ENCODE measurements at places on chromosomes 2 and 18.

DNA sequence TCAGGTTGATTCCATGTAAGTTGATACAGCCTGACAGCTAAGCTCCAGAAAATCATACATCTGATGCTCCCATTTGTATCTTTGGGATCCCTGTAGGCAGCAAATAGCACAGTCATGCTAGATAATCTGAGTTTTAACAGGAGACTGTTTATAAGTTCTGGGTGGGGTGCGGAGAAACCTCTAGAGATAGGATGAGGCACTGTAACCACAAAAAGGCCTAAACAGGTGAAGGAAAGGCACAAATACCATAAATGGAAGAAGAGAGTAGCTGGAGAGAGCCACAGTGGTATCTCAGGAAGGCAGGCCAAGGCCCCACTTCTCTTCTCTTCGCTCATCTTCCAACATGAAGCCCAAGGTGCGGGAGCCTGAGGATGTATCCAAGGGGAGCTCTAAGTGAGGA lies 18.1 kb upstream of the B4GALT6 start:
- no peak for DNase-seq

GRCh38 chr2:74461187-74462053 lies 3.2 kb downstream of the WBP1 start:
- no peak for DNase-seq

DNA sequence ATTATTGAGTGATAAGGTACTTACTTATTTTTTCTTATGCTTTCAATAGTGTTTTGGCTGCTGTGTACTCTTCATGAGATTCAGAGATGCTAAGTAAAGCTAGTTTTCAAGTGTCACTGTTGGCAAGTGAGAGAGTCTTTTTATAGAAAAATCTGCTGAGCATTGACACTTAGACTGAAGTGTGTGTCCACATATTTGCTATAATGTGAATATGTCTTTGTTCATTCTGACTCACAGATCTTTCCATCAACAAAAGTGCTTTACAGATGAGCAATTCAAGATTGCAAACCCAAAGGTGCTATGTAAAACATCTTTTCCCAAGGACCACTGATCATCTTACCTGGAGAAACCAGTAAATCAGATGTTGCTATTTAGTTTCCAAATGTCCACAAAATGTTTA lies 410.6 kb upstream of the FIGN start:
- no peak for DNase-seq

- DNase-seq, result no peak
These were observed 360.0 kb upstream of the GALNT5 start for GRCh38 chr2:156897548-156897947.

DNA sequence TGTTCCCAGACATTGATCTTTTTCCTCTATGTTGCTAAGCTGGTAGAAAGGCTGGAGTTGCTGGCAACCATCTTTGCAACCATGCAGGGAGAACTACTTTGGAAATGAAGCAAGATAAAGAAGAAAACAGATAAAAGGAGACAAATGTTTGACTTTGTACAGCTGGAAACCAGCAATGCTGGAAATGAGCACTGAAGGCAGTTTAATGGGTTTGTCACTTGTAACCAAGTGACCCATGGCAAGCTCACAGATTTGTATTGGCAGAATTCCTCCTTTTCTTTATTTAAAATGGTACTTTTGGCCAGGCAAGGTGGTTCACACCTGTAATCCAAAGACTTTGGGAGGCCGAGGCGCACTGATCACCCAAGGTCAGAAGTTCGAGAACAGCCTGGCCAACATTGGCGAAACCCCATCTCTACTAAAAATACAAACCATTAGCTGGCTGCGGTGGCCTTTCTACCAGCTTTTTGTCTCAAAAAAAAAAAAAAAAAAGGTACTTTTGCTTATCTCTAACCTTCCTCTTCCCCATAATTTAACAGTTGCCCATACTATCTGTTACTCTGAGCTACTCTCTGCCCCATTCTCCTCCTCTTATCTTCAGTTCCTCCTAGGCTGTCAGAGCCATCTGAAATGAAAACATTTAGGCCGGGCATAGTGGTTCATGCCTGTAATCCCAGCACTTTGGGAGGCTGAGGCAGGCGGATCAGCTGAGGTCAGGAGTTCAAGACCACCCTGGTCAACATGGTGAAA lies 2.0 kb upstream of the BOLA3 start:
- DNase-seq, result no peak

DNA sequence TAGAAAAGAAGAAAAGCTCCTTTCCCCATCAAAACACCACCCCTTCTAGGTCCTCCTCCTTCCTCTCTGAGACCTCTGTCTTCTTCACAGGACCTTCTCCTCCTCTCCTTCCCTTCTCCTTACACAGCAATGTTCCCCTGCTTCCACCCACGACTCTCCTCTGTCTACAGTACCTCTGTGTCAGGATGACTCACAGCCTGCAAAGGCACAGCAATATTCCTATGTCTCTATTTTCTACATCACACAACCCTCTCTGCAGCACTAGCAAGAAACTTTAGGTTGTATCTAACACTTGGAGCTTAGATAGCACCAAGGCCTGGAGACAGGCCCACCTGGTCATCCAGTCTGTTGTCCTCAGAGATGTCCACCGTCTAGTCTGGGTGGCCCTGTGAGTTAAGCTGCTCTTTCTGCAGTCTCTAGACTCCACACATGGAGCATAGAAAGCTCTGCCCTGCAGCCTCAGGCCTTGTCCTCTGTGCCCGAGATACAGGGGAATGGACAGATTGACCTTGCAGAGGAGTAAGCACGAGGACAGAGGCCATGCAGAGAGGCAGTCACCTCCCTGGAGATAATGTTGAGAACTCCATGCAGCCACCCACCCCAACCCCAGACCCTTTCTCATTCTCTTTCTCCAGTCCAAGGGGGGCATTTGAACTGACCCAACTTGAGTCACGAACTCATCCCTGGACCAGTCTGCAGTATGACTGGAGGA lies 212.0 kb downstream of the TNS1 start:
- no peak for DNase-seq

GRCh38 chr2:225471482-225471881 lies 72.0 kb downstream of the NYAP2 start:
- DNase-seq, result peak; percentile 2

DNA sequence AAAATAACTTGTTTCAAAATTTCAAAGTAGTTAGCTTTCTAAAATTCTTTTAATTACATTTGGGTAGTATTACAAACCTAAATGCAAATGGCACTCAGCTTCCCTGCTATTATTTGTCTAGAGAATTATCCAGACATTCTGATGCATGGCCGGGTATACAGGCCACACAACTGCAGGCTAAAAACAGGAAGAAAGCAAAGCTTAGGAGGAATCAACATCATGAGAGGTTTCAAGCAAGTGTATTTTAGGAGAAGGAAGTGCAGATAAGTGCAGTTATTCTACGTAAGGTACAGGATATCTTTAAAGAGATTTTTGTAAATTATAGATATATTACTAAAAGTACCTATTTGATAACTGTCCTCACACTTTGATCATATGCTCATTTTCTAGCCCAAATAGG lies 46.8 kb upstream of the RNU4ATAC start:
- DNase-seq, result no peak

- no peak for DNase-seq
These were observed 107.8 kb downstream of the CACNB4 start for GRCh38 chr2:151991010-151991409.

DNA sequence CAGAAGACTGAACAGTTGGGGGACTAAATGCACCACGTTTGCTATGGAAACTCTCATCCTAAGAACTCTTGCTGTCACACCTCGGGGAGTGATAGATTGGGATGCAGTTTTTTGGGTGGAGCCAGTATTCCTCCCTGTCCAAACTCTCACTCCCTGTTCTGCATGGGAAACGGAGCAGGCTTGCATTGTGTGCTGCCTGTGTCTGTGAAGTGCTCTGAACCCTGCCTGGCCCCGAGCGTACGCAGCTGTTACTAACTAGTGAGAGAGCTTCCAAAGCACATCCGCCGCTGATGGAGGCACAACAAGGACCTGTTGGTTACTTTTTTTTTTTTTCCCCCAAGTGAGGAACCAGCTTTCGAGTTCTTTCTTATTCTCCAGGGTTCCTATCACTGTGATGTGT lies 195.5 kb downstream of the ANAPC1 start:
- DNase-seq, result no peak

DNA sequence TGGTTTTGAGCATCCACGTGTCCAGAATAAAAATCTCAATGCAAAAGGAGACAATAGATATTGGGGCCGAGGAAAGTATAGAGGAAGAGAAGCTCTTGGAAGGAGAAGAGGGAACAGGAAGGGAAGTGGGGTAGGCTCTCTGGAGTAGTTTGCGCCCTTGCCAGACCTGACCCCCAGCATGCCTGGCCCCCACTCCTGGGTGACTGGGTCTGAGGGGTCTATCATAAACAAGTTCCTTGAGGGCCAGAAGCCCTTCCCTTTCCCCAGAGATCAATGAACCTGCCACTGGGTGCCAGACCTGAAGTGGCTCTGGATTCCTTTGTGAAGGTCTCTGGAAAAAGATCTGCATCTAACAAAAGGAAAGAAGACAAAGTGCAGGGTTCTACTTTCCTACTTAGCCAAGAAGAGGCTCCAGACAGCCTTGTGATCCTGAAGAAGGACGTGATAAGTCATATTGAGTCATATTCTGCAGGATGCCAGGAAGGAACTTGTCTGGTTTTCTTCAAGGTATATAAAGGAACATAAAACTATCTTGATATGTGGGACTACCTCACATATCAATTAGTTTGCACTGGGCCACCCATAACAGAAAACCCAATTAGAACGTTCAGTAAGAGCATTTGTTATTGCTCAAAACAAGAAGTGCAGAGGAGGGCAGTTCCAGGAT lies 18.7 kb upstream of the ATOH8 start:
- no peak for DNase-seq

- no peak for DNase-seq
These were observed 255.4 kb downstream of the CLIP4 start for GRCh38 chr2:29370581-29371125.

GRCh38 chr2:16272038-16272788 lies 331.9 kb downstream of the MYCN start:
- DNase-seq, result no peak

DNA sequence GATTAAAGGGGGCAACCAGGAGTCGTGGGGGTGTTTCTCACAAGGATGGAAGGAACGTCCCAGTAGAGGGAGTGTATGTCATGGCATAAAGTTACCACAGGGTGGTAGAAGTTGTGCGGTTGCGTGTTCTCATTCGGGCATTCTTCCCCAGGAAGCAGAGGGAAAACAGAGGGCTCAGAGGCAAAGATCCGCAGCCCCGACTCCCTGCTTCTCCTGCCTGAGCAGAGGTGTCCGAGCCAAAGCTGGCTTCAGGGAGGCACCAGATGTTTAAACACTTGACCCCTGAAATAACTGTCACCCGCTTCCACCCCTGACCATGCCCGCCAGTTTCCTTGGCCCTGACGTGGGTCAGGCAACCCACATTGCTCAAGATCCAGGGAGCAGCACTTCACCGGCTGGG lies 83.7 kb downstream of the EN1 start:
- peak; percentile 24 for DNase-seq

- DNase-seq, result peak; percentile 3
These were observed 250.8 kb upstream of the ZEB2 start for GRCh38 chr2:144770616-144771230.

- DNase-seq, result no peak
These were observed 137.9 kb downstream of the CDH2 start for GRCh38 chr18:28039078-28039477.

DNA sequence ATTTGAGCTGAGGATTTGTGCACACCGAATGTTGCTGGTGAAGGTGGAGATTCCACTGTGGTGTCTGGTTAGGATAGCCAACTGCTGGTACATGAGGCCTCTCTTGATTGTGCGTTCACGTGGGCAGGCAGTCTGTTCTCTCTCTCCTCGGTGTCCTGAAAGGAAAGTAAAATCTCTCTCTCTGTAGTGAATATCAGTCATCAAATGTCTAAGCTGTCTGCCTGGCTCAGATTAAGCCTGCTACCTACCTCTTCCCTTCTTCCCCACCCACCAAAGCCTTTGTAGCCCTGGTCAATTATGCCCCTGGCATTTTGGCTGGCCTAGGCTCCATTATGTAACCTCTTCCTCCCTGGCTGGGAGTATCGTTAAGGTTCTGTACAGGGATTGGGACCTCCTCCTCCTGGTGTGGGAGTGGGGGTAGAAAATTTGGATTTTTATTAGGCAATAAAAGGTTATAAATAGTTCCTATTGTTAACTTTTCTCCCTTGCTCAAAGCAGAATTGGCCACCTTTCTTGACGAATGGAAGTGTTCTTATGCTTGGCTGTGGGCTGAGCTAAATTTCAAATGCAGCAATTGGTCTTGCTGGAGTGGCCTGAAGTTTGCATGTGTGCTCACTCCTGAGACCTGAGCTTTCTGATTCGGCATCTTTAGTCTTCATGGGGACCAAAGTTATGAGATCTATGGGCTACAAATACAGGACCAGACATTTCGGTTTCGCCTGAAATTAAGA lies 148.8 kb downstream of the WDSUB1 start:
- no peak for DNase-seq
